NCI-H510A treated with DMSO at 0.1 percent for 48 hours (cell line): ENCODE measurements at places on chromosomes 7 and 10.

DNA sequence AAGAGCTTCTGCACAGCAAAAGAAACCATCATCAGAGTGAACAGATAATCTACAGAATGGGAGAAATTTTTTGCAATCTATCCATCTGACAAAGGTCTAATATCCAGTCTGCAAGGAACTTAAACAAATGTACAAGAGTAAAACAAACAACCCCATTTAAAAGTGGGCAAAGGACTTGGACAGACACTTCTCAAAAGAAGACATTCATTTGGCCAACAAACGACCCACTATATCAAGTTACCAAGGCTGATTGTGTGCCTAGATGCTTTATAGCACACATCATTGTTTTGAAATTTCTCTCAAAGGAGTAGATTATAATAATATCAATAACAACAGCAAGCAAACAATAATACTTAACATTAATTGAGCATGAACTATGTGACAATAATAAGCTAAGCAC, 117.1 kb downstream of the TFPI2 start:
- no peak for DNase-seq

GRCh38 chr10:60985951-60986350, 42.0 kb upstream of the RHOBTB1 start:
- no peak for DNase-seq

DNA sequence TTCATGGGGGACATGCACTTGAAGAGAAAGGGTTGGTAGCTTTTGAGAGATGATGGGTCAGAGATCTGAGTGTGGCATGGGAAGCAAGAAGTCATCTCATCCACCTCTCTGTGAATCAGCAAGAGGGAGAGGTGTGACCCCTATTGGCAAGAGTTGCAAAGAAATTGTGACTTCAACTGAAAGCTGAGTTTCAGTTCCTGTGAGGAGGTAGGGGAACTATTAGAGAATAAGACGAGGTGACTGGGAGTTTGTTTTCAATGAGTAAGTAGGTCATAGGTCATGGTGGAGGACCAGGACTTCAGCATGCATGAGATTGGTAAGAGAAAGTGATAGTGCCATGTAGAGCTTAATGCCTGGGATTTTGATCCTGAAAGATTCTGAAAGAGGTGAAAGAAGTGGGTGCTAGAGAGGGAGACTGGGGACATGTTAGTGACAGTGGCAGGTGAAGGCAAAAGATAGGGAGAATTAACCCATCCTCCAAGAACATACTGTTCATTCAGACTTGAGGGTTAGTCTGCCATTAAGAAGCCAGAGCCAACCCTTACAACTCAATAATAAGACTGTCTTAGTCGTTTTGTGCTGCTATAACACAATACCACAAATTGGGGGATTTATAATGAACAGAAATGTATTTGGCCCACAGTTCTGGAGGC, 75.5 kb upstream of the CAPZA2 start:
- DNase-seq = no peak

- no peak for DNase-seq
Measured at GRCh38 chr10:83274088-83274487, 865.2 kb upstream of the GHITM start.

- no peak for DNase-seq
Measured at GRCh38 chr10:126387931-126388911, at the start of gene ADAM12. Gene ADAM12, minus strand, starts transcription at chr10:126388477. Its CDS starts 332 bp downstream, at chr10:126388145.

DNA sequence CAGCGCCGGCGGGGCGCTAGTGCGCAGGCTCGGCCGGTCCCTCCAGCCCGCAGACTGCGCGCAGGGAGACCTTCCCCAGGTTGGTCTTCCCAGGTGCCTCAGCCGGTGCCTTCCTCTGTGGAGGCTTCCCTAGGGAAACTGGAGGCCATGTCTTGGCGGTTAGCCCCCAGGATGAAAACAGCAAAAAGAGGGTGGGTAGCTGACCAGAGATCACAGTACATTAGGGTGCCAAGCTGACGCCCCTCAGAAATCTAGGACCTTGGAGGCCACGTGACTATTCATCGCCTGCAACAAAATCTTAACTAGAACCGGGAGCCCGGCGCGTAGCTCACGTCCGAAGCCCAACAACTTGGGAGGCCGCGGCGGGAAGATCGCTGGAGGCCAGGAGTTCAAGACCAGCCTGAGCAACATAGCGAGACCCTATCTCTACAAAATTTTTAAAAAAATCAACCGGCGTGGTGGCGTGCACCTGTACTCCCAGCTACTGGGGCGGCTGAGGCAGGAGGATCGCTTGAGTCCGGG, 327 bp upstream of the FIS1 start:
- no peak for DNase-seq

- peak; percentile 59 for DNase-seq
Measured at GRCh38 chr7:1667566-1668395, 2.3 kb upstream of the ELFN1 start.

GRCh38 chr7:110209884-110210283, 881.0 kb upstream of the LRRN3 start:
- no peak for DNase-seq

DNA sequence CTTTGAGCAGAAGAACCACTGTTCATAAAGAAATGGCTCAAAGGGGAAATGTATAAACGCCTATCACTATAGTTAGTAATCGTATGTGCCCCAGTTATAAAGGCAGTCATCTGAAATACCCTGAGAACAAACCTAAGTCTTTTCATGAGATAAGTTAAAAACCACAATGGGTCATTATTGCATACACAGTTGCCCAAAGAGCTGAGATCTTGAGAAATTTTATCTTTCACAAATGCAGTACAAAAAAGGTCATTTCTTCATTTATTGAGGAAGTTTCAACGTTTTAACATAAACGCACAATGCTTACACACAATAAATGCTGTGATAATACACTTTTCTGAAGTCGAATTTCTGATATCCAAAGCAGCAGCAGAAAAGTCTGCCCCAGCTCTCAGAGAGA, 114.4 kb downstream of the MICU1 start:
- DNase-seq = no peak

DNA sequence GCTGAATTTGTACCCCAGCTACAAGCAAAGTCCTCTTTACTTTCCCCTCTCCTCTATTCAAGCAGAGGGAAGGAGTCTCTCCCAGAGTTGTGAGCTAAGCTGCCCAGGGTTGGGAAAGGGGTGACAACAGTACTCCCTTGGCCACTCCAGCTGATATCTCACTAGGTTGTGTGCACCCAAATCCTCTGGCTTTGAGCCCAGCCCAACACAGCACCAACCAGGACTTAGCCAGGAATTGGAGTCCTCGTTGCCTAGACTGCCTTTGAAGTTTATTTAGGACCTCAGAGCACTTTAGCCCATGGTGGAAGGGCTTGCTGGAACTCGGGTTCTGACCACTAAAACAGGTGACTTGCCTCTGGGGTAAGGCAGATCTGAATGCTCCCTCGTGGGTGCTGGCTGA, 35.7 kb upstream of the DYNC1I1 start:
- DNase-seq = no peak

DNA sequence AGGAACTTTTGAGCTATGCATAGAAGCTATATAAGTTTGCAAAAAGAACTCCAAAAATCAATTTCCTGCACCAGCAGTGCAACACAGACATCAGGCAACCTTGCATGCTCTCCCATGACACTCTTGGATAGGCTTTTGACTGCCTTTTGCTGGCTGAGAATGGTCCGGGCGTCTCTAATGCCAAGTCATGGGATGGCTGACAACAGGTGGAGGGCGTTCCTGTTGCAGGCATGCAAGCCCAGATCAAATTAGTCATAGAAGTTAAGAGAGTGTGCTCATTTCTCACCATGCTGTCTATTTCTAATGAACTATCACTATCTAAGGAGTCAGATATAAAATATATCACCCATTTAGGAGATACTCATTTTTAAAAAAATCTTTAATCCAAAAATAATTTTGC, 8.4 kb downstream of the PLCE1 start:
- no peak for DNase-seq

DNA sequence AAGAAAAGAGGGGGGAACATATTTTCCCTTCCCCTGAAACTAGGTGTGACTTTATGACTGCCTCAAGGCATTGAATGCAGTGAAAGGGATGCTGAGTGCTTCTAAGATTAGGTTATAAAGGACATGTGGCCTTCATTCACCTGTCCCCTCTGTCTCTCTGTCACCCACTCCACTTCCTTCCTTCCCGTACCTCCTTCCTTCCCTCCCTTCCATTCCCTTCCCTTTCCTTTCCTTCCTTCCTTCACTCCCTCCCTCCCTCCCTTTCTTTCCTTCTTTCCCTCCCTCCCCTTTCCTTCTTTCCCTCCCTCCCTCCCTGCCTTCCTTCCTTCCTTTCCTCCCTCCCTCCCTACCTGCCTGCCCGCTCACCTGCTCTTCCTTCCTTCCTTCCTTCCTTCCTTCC, 4.5 kb upstream of the ZKSCAN1 start:
- DNase-seq = no peak

DNA sequence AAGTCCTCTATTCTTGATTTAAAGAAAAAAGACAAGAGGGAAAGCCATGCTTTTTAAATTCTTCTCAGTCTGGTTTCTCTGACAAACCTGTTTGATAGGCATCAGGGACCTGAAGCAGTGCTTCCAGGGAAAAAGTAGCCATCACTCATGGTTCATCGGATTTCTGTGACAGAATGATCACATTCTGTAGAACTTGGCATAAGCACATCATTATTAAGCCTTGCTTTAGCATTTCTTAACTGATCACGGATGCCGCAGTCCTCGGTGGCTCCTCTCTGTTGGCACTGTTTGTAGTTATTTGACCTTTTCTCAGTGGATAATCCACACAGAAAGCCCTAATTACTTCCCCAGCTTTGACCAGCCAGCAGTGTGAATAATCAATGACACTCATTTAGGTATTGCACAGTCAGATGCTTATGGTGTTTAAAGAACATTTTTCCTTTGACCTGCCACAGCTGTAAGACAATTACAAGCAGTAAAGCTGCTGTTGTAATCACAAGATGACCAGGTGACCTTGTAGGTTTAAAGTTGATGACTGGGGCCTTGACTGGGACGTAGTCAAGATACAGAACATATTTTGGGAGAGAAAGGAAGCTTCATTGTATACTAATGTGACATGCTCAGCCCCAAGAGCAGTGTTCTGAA, 64.4 kb upstream of the SKAP2 start:
- no peak for DNase-seq
